ENCODE measurements at places on chromosomes 4 and X. TPM values are rescaled to one million over a fixed set of nuclear protein-coding genes. Genes with fewer than 3 reads are reported as not detected.

CT55 gene
- total RNA-seq = not detected

GAGE12E gene
- total RNA-seq = not detected

ALPK1 gene
- 65.8 TPM for total RNA-seq

DNA sequence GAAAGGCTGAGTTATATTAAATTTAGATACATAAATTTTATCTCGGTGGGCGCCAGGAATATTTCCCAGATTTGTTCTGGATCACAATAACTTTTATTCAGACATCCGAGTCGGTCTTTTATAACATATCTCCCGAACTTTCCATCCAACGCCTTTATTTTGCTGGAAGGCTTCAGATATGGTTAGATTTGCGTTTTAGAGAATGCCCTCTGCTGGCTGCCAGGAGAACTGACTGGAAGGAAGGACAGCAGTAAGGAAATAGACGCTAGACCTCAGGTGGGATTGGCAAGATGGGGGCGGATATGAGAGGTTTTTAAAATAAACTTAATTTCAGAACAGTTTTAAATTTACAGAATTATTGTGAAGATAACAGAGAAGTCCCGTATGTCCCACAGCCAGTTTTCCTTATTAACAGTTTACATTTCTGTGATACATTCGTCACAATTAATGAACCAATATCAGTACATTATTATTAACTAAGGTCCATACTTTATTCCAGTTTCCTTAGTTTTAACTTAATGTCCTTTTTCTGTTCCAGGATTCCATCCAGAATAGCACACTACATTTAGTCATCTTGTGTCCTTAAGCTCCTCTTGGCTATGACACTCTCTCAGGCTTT, 4.6 kb upstream of the KANTR start:
- DNase-seq = no peak

DNA sequence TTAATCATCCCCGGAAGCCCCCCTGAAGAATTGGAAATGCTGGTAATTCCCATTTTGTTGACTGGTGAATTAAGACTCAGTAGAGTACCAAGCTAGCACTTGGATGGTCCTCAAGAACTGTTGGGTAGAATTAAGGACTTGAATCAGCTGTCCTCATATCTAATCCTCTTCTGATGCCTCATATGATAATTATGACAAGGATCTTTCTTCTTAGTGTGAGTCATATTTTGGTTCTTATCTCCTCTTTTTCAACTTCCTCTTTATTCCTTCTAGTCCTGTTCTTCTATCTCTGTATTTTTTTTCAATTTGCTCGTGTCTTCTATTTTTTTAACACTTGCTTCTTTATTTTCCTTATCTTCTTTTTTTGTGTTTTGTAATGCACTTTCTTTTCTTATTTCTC, 206.3 kb upstream of the ANXA3 start:
- no peak for DNase-seq

IQSEC2 gene
- total RNA-seq = not detected

C4orf50 gene
- total RNA-seq = 0.12 TPM

CT47A1 gene
- total RNA-seq = not detected

DNA sequence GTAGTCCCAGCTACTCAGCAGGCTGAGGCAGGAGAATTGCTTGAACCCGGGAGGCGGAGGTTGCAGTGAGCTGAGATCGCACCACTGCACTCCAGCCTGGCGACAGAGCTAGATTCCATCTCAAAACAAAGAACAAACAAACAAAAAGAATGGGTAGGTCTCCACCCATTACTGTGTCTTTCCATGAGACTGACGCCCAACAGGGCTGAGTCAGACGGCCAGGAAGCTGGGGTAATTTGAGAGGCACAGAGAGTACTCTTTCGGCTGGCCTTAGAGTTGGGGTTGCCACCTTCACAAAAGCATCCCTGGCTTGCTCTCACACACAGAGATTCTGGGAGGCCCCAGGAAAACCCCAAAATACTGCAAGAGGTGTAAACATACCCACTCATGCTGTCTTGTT, 72.0 kb upstream of the DHRSX start:
- DNase-seq = no peak

- DNase-seq = no peak
Observed at GRCh38 chr4:145177906-145178538, 2.4 kb downstream of the OTUD4 start.

Measured in activated naive CD4-positive, alpha-beta T cell treated with anti-CD3 and anti-CD28 coated beads, Interleukin-2, amount 50 U/mL, for 72 hours (primary cell).